ENCODE measurements at places on chromosomes 5 and 9.

DNA sequence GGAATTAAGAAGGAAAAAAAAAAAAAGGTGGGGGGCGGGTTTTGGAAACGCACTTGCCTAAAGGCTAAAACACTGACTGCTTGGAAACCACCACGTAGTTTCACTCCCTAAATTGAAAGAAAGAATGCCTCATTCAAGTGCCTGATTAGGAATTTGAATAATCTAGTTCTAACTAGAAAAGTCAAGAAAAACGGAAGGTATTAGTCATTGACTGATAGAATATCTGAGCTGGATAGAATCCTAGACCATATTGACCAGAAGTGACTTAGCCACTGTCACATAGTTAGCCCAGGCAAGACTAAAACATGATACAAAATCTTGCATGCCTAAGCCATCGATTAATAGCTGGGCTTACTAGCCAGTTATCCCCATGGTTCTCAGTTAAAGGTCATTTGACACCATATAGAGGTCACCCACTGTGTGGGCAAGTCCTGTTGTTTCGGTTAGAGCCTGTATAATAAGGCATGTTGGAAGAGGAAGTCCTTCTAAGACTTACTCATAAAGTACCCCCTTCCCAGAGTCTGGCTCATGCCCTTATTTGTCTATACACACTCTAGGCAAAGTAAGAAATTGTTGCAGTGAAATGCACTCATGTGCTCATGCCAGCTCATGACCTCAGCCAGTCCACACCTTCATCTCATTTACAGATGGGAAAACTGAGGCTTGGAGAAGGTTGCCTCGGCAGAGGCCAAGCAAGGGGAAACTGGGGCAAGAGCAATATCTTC lies 40.2 kb downstream of the SH3RF2 start:
- no peak for DNase-seq

- peak; percentile 78 for DNase-seq
These were observed 197.9 kb upstream of the ADAMTS16 start for GRCh38 chr5:4941957-4942830.

GRCh38 chr9:91036356-91036755 lies 234.7 kb downstream of the SYK start:
- no peak for DNase-seq

- peak; percentile 54 for DNase-seq
These were observed 35.0 kb downstream of the NACC2 start for GRCh38 chr9:136059851-136060670.

GRCh38 chr5:78549043-78549442 lies 99.5 kb downstream of the LHFPL2 start:
- no peak for DNase-seq

DNA sequence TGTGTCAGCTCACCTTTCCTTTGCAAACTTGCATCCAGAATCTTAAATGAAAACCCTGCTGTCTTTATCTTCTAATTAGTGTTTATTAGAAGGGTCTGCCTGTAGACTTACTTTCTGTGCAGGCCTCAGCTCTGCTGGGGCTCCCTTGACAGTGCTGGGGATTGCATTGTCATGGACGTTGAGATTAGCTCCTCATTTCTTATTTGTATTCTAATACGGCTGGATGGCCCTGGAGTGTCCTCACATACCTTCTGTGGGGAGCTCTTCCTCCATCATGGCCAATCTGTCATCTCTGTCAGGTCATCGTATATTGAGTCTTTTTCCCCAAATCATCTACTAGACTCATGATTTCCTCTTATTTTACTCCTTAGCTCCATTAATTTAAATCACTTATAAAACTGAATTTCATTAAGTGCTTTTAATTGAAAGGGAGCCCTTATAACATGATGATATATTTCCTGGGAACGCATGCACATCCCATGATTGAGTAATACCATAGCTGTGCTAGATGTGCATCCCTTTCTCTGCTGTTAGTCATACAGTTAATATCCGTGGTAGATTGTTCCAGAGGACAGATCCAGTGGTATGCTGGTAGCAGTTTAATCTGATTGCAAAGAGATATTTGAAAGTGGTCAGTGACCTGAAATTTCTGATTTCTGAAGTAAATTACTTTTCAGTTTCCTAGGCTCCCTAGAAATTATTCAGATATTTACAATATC lies 61.6 kb downstream of the ICE1 start:
- DNase-seq: no peak

DNA sequence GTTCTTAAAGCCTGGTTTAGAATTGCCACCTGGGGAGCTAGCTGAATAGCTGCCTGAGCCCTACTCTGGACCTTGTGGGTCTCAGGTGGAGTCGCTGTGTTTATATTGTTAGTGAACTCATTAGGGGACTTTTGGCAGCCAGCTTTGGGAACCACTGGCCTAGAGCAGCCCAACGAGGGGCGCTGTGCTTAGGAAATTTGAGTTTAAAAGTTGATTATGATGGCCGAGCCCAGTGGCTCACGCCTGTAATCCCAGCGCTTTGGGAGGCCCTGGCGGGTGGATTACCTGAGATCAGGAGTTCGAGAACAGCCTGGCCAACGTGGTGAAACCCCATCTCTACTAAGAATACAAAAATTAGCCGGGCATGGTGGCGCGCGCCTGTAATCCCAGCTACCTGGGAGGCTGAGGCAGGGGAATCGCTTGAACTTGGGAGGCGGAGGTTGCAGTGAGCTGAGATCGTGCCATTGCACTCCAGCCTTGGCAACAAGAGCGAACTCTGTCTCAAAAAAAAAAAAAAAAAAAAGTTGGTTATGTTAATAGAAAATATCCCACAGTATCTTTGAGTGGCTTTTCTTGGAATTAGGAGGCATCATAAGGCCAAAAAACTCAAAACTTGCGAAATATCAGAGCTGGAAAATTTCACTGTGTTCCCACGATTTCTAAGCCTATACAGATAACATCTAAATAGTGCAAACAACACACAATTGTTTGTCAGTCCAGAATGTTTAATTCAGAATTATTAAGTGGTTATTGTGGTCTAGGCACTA lies 809 bp downstream of the MCCC2 start:
- no peak for DNase-seq

GRCh38 chr9:83304686-83305085 lies 233.5 kb downstream of the FRMD3 start:
- DNase-seq: peak; percentile 39

GRCh38 chr9:76897804-76898525 lies 7.9 kb downstream of the PRUNE2 start:
- DNase-seq: no peak

- DNase-seq: no peak
These were observed 105.8 kb downstream of the GABBR2 start for GRCh38 chr9:98602839-98603500.

- DNase-seq: no peak
These were observed 58.2 kb downstream of the FBXO4 start for GRCh38 chr5:41983284-41983683.

DNA sequence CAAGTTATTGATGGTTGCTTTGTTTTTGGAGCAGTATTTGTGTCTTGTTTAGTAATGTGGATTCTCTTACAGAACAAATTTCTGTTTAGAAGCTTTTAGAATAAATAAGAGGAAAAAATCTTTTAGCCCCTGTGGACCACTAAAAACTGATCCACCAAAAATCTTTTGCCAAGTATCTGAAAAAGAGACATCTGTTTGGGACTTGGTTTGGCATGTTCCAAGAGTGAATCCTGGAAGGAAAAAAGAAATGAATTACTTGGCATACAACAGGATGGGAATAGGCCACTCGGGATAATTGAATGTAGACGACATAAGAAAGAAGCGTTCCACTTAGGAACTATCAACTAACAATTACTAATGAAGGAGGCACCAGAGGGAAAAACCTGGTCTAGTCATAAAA lies 1350.1 kb upstream of the C9orf72 start:
- no peak for DNase-seq

GRCh38 chr9:127918183-127919107 lies 1.6 kb upstream of the ST6GALNAC4 start:
- DNase-seq: no peak

- no peak for DNase-seq
These were observed 130.5 kb upstream of the CPEB4 start for GRCh38 chr5:173757403-173758209.

DNA sequence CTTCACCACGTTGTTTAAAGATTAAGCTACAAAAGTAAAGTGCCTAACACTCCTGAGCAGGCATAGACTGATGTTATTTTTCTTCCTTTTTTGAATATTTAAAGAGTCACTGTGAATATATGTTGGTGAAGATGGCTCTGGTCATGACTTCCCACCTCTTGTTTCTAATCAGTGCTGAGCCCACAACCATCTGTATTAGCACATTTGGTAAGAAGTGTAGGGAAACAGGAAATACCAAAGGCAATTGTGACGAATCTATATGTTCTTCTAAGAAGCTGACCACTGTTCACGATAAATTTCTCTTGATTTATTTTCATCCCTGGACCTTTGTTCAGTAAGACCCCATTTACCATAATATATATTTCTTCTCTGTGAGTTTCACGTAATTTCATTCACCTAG lies 108.3 kb upstream of the PCA3 start:
- DNase-seq: no peak

GRCh38 chr9:79895232-79895631 lies 323.5 kb downstream of the TLE4 start:
- DNase-seq: no peak

GRCh38 chr9:92978345-92978875 lies 31.1 kb downstream of the FGD3 start:
- DNase-seq: no peak

- no peak for DNase-seq
These were observed 9.7 kb downstream of the PTGER4 start for GRCh38 chr5:40689438-40689837.

DNA sequence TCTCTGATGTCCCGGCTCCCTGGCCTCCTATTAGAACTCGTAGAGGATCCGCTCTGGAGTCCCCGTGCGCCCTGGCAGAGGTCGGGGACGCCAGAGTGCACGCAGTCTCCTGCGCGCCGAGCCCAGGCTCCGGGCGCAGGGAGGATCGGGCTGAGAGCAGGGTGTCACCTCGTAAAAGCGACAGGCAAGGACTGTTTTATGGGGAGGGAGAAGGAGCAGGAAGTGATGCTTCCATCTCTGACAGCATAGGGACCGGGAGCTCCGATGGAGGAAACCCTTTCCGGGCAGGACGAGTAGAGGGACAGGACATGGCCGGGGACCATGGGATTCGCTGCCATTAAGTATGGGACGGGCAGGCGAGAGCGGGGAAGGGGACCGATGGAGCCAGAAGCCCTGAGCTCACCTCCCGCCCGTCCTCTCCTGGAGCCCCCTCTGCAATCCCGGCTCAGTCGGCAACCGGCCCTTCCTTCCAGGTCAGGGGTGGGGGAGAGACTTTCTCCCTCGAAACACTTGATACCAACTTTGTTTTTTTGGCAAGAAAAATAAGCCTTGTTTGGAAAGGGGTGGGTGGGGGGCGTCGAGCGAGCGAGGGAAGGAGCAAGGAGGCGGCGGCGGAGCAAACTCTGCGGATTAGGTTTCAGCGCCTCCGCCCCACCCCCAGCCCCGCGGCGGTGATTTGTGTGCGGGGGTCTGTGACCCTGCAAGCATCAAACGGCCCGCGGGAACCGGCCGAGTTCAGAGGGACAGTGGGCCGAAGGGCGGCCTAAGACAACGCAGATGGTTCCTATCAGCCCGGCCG lies 12.6 kb downstream of the LMX1B start:
- no peak for DNase-seq

DNA sequence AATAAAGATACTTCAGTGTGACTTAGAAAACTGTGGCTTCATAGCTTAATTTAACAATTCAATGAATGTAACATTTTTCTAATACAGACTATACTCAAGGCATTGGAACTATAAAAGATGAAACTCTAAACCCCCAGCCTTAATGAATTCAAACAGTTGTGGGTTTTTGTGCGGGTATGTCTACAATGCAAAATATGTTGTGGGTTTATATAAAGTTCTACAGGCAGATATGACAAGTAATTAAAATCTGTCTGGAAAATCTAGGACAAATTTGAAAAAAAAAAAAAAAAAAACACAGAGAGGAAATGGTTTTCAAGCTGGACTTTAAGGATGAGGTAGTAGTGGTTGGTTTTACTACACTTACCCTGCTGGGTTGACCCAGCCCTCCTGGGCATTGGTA lies 467.5 kb upstream of the TLE4 start:
- no peak for DNase-seq

DNA sequence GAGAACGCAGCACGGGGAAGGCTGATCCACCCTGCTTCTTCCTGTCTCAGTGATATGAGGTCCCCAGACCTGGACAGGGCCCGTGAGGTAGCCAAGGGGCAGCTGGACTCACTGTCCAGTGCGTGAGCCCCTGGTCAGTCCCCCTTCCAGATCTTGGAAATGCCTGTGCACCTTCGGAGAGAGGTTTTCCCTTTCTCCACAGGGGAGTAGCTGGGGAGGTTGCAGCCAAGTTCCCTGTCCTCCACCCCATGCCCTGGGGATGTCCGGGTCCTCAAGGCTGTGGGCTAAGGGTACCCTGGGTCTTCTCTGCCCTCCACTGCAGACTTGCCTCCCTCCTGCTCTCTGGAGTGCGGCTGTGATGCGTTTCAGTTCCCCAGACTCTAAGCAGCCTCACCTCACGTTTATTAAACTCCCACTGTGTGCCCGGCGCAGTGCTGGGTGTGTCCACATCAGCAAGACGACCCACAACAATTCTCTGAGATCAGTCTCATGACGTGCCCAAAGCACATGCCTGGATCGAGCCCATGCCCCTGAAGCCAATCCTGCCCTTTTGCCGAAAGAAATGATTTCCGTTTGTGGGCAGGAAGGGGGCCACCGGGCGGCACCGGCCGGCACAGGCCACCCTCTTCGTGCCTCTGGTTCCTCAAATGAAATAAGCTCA lies 101.3 kb upstream of the PHYKPL start:
- no peak for DNase-seq

- peak; percentile 56 for DNase-seq
These were observed 305.1 kb downstream of the PSAT1 start for GRCh38 chr9:78601957-78602565.

DNA sequence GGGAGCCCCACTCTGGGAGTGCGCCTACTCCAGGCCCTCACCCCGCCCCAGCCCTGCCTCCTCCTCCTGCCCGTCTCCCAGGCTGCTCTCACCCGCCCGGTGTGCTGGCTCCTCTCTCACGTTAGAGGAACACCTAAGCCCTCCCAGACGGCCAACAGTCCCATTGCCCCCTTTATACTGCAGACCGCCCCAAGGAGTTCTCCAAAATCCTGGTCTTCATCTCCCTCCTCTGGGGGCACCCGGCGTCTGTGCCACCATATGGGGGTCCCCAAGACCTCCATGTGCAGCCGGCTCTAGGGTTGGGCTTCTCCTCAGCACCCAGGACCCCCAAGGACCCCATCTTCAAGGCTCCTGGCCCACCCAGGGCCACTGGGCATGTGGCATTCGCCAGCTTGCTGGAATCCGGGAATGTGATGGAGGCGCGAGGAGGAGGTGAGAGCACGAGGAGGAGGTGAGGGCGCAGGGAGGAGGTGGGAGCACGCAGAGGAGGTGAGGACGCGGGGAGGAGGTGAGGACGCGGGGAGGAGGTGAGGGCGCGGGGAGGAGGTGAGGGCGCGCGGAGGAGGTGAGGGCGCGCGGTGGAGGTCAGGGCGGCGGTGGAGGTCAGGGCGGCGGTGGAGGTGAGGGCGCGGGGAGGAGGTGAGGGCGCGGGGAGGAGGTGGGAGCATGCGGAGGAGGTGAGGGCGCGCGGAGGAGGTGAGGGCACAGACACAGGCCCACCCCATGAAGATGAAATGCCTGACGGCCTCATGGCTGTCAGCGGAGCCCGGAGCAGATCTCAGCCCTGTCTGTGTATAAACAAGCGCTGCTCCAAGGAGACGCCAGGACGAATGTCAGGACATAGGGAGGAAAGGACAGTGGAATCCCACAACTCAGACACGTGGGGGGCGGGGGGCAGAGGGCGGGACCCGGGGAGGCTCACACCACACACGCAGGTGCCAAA lies 41.2 kb downstream of the EXD3 start:
- no peak for DNase-seq

GRCh38 chr9:113593682-113594281 lies 130.3 kb downstream of the RGS3 start:
- DNase-seq: peak; percentile 50

GRCh38 chr9:71223953-71224538 lies 102.6 kb upstream of the TRPM3 start:
- no peak for DNase-seq
